Foreskin fibroblast (primary cell): ENCODE measurements at places on chromosomes 2 and 18.

DNA sequence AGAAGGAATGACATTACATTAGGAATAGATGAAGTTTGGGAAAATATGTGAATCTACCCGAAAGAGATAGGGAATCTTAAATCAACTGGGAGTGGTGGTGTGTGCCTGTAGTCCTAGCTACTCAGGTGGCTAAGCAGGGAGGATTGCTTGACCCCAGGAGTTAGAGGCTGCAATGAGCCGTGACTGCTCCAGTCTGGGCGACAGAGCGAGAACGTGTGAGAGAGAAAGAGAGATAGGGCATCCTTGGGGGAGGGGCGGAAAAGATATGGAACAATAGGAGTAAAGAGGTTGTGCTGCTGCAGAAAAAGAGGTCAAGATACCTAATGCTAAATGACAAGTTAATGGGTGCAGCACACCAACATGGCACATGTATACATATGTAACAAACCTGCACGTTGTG lies 47.1 kb upstream of the ADAM23 start:
- DNase-seq, result no peak

DNA sequence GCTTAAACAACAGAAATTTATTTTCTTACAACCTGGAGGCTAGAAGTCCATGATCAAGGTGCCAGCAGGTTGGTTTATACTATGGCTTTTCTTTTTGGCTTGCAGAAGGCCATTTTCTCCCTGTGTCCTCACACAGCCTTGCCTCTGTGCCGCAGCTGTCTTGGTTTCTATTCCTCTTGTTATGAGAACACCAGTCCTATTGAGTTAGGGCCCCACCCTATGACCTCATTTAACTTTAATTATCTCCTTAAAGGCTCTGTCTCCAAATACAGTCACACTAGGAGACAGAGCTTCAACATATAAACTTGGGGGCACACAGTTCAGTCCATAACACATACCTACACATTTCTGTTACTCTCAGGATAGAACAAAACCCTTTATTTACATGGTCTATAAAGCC lies 17.3 kb upstream of the RHOB start:
- no peak for DNase-seq

DNA sequence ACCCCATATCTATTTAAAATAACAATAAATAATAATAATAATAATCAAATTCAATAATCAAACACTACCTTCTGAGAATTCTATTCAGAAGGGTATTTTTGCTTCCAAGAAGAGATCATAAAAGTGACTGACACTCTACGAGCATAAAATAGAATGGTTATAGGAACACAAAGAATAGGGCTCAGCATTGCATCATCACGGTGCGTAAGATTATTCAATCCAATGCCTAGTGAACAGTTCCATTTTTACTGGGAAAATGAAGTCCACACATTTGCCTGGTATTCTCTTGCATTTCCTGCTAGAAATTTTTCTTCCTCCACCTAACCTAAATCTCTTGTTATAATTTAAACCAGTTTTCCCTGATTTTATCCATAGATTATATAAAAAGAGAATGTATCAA lies 55.8 kb downstream of the AP1S3 start:
- no peak for DNase-seq

DNA sequence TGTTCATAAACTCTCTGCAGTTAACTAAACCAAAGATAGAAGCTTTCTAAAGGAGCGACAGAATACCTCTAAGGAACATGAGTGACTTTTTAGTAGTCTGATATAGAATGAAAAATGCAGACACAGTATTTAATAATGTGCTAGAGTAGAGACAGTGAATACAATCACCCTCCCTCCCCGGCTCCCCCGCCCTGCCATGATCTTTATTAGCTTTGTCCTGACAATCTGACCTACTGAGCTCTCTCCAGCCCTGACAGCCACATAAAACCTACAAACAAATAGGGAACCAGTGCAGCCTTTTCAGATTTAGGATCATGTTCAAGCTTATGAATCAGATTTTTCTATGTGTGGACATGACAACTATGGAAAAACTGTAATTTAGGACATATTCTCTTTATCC lies 777.6 kb upstream of the FANCL start:
- DNase-seq, result no peak

GRCh38 chr2:198916548-198917080 lies 541.1 kb downstream of the SATB2 start:
- DNase-seq, result no peak

- DNase-seq, result peak; percentile 23
Observed at GRCh38 chr2:118881490-118882129, 34.2 kb upstream of the EN1 start.
